Endothelial cell (in vitro differentiated cells): ENCODE measurements at places on chromosomes 3 and 15.

DNA sequence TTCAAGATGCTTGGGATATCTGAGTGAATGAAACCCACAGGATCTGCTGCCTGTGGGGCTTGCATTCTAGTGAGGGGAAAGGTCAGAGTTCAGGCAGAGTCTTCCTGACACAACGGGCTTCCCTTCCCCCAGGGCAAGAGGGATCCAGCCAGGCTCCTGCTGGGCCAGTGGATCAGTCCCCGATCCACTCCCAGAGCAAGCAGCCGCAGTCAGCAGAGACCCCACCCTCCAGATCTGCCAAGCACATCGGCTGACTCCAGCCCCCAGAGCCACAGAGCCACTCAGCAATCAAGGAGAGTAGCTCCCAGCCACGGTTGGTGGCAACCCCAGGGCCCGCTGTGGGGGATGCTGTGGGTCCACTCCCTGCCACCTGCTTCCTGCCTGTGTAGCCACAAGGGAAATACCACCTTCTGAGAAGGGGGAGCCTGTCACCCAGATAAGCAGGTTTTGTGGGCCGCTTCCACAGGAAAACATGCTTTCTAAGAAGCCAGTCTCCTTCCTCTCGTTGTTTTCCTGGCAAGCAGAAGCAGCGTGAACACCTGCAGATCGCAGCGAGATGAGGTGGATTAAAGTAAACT lies 44.9 kb downstream of the CPN2 start:
- DNase-seq: peak; percentile 71

DNA sequence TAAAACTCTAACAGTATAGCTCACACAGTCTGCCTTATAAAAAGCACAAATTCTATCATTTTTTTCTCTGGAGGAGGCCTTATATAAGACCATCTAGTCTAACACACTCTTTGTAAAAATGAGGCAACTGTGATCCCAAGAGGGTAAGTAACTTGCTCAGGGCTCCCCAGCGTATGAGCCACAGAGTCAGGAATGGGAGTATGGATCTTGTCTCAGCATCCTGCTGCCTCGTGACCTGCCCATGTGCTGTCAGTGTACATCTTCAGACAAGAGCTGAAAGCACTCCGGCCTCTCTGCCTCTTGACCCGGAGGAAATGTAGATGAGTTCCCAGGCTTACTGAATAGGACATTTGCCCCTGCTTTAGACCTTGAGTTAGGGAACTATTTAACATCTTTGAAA lies 28.4 kb upstream of the MEF2A start:
- DNase-seq: no peak

DNA sequence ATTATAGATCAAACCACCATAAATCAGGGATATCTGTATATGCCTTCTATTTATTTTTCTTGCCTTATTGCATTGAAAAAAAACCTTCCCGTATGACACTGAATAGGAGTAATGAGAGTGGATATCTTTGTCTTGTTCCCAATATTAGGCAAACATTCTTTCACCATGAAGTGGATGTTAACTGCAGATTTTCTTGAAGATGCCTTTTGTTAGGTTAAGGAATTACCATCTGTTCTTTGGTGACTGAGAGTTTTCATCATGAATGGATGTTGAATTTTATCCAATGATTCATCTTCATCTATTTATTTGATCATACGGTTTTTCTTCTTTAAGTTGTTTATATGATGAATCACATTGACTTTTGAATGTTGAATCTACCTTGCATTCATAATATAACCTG lies 47.1 kb upstream of the MECOM start:
- no peak for DNase-seq

DNA sequence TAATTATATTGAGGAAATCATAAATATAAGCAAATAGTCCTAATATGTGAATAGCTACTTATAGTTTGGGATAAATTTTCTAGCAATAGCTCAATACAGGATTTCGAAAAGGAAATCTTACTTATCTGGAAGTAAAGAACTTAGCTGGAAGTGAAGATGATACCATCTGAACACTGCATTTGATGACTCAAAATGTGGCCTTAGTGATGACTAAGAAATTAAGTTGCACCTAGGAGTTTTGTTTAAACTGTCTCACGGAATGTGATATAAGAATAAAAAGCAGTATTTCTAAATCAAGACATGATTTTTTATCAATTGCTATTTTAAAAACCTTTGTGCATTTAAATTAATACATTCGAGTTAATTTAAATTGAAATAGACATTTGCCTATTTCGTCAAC lies 91.2 kb downstream of the EOMES start:
- no peak for DNase-seq

GRCh38 chr3:39671116-39671515 lies 138.3 kb upstream of the MYRIP start:
- no peak for DNase-seq

- DNase-seq: no peak
Measured at GRCh38 chr3:194162817-194163584, 27.1 kb downstream of the HES1 start.

DNA sequence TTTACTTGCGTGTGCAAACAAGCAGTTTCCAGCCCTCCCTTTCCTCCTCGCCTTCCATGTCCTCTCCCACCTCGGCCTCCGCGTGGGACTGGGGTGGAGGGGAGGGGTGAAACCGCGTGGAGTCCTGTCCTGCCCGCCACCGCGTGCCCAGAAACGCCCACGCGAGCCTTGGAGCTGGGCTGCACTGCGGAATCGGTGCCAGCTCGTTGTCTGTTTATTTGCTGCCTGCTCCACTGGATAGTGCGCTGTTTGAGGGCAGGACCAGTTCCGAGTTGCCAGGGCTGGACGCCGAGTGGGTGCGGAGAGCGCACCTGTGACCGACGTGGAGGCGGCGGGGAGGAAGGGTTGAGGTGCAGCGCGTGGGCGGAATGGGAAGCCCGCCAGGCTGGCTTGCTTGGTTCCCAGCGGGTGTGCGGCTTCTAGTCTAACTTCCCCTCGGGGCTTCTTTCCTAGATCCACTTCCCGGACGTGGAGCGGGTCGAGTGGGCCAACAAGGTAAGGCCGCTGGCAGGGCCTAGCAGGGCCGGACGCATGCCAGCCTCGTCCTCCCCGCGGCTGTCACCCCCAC lies 17.3 kb downstream of the ESYT3 start:
- no peak for DNase-seq

DNA sequence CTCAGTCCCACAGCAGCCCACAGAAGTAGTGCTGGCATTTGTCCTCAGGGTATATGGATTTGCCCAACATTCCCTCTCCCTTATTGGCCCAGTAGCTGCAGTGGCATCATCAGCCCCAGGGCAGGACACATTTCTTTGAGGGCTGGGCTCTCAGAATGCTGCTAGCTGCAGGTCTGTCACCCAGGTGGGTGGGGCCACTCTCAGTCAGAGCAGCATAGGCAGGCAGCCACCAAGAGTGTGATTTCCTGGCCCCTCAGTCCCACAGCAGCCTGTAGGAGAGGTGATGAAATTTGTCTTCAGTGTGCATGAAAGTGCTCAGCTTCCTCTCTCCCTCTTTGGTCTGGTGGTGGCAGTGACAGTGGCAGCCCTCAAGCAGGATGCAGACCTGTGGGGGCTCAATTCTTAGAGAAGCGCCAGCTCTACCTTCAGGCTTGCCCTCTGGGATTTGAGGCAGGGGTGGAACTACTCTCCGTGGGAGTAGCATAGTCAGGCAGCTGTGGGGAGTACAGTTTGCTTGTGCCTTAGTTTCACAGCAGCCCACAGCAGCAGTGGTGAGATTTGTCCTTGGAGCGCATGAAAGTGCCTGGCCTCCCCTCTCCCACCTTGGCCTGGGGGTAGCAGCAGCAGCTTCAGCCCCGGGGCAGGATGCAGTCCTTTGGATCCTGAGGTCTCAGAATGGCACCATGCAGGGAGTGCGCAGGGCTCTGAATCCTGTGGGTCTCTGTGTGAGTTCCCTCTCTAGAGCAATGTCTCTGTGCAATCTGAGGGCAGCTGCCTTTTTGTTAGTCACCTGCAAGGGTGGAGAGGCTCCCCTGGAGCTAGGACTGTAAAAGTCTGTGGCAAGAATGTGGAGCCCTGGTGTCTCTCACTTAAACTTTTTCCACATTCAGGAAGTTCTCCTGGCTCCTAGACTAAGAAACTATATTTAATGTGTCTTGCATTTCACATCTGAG lies 1229.1 kb downstream of the ROBO2 start:
- DNase-seq: no peak

GRCh38 chr3:50359760-50360110 lies 414 bp upstream of the TMEM115 start:
- DNase-seq: no peak

GRCh38 chr3:21613372-21614070 lies 137.5 kb downstream of the ZNF385D start:
- DNase-seq: no peak

DNA sequence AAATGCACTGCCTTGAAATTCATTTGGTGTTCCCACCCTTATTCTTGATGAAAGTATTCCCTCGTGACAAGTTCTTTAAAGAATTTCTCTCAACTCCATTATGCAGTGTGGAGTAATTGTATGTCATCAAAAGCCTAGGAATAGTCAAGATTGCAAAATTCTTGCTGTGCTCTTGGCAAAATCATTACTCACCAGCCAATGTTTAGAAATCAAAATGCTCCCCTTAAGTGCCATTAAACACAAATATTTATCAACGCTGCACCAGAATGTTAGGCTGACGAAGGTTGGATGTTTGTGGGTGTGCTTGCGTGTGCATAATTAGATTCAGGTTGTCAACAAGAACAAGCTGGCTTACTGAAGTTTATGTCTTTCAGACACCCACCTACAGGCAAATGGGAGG lies 40.5 kb downstream of the SST start:
- DNase-seq: no peak

GRCh38 chr15:57551715-57552677 lies 39.7 kb upstream of the MYZAP start:
- peak; percentile 65 for DNase-seq

- DNase-seq: no peak
Measured at GRCh38 chr15:77710637-77711036, 77.9 kb upstream of the LINGO1 start.

DNA sequence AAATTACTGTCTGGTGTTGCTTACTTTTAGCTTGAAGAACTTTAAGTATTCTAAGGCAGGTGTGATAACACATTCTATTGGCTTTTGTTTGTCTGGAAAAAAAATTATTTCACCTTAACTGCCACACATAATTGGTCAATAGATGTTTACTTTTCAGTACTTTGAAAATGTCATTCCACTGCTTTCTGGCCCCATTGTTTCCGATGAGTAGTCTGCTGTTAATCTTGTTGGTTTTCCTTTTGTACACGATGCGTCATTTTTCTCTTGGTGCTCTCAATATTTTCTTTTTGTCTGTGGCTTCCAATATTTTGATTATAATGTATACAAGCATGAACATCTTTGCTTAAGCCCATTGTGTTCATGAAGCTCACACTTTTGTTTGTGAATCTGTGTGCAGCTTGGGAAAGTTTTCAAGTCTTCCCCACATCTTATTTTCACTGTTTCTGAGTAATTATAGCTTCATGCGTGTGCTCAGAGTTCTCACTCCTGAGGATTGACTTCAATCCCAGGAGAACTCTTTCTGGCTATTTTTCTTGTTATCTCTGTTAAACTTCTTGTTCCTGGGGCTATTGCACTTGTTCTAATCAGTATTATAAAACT lies 664.7 kb downstream of the IGSF11 start:
- DNase-seq: no peak

DNA sequence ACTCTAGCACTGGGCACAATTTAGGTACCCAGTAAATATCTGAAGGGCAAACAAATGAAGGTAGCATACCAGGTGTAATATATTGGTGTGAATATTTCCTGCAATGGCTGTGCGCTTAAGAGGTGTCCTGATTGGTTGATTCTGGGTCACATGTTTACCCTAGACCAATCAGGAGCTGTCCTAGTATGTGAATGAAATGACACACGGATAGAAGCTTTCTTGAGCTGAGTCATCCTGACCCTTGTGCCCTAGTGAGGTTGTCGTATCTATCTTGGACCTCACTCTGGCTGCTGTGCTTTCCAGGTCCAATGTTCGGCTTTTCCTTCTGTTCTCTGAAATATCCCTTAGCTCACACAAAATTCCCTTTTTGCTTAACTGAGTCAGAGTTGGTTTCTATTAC lies 58.1 kb upstream of the FOXP1 start:
- no peak for DNase-seq

GRCh38 chr15:78018946-78019644 lies 58.4 kb downstream of the TBC1D2B start:
- DNase-seq: no peak

DNA sequence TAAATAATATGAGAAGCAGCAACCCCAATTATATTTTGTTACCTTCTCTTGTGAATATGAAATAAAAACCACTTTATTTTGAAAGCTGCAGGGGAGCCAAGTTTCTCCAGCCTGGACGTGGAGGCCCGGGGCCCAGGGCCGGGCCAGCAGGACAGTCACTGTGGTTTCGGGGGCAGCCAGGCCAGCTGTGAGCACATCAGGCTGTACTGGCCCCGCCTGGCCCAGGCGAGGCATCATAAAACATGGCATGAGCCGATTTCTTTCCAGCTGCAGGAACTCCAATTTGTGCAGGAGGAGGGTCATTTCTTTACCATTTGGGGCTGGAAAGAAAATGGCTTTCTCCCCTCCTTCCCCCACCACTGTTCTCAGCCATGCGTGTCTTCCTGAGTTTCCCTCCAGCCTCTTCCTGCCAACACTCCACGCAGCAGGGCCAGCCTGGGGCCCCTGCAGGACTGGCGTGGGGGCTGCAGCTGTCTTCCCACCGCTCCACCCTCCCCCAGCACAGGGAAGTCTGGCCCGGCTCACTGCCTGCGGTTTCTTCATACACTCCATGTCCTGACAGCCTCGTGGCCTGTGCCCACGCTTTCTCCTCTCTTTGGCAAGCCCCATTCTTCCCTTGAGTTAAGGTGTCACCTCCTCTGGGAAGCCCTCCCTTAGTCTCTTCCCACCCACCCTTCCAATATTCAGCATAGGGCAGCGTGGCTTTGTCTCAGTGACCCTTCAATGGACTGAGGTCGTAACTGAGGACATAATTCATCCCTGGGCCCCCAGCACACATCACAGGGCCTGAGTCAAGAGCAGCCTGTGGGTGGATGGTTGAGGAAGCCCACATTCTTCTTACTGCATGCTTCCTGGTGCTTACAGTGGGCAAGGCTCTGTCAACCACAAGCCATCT lies 135.8 kb downstream of the CHSY1 start:
- no peak for DNase-seq

DNA sequence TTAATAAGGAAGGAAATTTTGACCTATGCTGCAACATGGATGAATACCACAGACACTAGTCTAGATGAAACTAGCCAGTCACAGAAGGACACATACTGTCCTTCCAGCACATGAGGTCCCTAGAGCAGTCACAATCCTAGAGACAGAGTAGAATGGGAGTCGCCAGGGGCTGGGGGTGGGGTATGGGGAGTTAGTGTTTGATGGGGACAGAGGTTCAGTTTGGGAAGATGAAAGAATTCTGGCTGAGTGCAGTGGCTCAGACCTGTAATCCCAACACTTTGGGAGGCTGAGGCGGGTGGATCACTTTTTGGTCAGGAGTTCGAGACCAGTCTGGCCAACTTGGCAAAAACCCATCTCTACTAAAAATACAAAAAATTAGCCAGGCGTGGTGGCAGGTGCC lies 99.2 kb downstream of the TPRA1 start:
- DNase-seq: no peak
